Bronchial epithelial cell (primary cell): ENCODE measurements at places on chromosomes 7 and 10. TPM values are rescaled to one million over a fixed set of nuclear protein-coding genes. Genes with fewer than 3 reads are reported as not detected.

Gene PTPN20
- 2.1 and 2.9 TPM in 2 replicates for total RNA-seq

Gene NKX1-2
- 0.51 and 2.1 TPM in 2 replicates for total RNA-seq

Gene ATP6V0E2
- 1.6 and 2.6 TPM in 2 replicates for total RNA-seq

Gene CALHM3
- total RNA-seq = not detected in 2 replicates

Gene SMKR1
- 0.26 and 1.3 TPM in 2 replicates for total RNA-seq

Gene VAX1
- total RNA-seq = not detected in 2 replicates

Gene GRM8
- total RNA-seq = 0.13 TPM in 1 of 2 replicates, not detected in the other

Gene GTPBP4
- 45.0 and 74.4 TPM in 2 replicates for total RNA-seq

Gene EBLN1
- total RNA-seq = not detected in 2 replicates

Gene PSMA2
- 40.6 and 62.1 TPM in 2 replicates for total RNA-seq

Gene ADRA2A
- not detected in 2 replicates for total RNA-seq

Gene UNC5B
- total RNA-seq = 36.6 and 62.5 TPM in 2 replicates

Gene ATRNL1
- 0.13 and 0.53 TPM in 2 replicates for total RNA-seq

Gene ZNF716
- total RNA-seq = not detected in 2 replicates
